Fibroblast of skin of left quadriceps (primary cell): ENCODE measurements at places on chromosomes 1 and 21.

DNA sequence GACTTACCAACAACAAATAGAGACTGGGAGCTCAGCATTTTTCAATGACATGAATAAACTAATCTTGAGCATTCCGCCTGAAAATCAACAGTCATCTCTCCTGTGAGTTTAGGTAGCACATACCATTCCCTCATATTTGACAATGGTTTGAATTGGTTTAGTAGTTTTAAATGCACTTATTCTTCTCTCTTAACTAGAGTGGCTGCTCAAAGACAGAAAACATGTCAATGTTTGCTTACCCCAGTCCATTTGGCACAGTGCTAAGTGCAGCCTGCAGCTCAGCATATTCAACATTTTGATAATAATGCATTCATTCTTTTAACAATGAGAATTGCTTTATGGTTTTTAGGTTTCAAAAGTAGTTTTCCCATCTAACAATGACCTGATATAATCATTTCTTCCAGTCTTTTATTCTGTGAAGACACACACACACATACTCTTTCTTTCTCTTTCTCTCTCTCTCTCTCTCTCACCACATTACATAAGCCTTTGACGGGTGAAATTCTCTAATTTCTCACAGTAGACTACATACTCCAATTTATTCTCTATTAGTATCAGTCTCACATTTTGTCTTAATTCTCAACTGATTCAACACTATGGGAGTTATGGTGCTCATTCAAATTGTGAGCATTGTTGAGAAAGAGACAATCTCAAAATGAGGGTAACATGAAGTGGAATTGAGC, 432.3 kb downstream of the LRRIQ3 start:
- no peak for DNase-seq

GRCh38 chr1:171138980-171139379, 46.1 kb upstream of the FMO2 start:
- peak; percentile 29 for DNase-seq

DNA sequence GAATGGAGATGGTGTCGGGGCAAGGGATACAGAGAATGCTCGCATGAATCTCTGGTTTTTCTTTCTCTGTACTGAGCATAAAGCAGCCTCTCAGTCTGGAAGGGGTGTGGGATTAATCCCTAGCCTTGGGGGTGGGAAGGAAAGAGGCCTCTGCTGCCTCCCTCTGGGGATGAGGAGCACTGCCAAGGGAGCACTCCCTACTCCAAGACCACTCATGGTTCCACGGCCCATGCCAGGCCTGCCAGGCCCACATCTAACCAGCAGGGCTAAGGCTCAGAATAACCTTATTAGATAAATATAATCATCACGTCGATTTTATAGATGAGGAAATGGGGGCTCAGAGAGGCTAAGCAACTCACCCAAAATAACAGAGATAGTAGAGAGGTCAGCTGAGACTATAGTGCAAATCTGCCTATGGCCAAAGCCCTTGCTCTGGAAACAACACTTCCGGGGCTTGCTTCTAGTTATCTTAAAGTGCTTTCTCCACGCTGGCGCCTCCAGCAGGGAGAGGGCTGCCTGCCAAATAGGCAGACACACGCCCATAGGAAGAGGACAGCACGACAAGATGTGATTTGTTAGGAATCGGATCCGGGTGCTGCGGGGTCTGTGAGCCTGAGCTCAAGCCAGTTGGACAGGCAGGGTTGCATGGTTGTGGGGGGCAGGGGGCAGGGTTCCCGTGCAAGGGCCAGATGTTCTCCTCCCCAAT, 522 bp downstream of the TEX35 start:
- DNase-seq: no peak

- no peak for DNase-seq
Measured at GRCh38 chr1:48547561-48548220, 75.7 kb upstream of the SPATA6 start.

- no peak for DNase-seq
Measured at GRCh38 chr1:229107304-229107815, 163.6 kb upstream of the RAB4A start.

DNA sequence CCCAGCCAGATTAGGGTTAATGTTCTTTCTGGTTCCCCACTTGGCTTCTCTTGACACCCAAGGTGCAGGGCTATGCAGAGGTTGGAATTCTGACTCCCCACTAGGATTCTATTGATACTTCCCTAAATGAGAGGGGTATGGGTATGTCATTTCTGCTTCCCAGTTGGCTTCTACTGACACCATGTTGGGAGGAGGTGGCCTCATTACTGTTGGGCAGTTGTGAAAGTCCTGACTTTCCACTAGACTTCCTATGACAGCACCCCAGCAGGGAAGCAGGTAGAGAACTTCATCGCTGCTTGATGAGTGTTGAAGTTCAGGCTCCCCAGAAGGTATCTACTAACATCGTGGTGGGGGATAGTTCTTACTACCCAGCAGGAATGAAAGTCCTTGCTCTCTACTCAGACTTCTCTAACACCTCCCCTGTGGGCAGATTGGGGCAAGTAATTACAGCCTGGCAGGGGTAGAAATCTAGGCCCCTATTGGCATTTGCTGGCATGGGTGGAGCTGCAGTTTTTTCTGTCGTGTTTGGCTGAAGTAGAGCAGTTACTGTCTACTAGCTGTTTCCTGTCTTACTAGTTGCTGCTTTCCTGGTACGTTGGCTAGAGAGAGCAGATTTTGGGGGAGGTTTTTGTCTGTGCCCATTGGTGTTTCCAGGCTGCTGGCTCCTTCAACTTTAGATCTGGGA, 41.5 kb downstream of the ZYG11B start:
- DNase-seq: no peak

DNA sequence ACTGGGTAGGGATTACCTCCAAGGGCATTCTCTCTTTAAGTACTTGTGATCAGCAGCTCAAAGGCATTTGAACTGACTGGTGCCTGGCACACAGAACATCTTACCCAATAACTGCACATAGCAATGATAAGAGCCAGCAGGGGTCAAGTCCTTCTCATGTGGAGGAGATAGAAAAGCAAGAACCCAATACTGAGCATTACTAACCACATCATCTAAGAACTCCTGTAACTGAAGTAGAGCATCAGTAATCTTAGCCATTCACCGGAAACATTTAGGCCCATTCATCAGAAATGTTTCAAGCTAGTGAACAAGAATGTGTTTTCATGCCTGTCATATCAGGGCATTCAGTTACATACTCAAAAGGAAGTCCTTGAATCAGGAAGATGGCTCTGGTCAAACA, 33.6 kb upstream of the THEM4 start:
- DNase-seq: no peak

- DNase-seq: peak; percentile 65
Measured at GRCh38 chr21:38958940-38959691, 153.4 kb downstream of the ETS2 start.

GRCh38 chr1:55682198-55682597, 467.0 kb upstream of the USP24 start:
- DNase-seq: no peak

- DNase-seq: no peak
Measured at GRCh38 chr1:184219414-184219813, 167.4 kb upstream of the C1orf21 start.

DNA sequence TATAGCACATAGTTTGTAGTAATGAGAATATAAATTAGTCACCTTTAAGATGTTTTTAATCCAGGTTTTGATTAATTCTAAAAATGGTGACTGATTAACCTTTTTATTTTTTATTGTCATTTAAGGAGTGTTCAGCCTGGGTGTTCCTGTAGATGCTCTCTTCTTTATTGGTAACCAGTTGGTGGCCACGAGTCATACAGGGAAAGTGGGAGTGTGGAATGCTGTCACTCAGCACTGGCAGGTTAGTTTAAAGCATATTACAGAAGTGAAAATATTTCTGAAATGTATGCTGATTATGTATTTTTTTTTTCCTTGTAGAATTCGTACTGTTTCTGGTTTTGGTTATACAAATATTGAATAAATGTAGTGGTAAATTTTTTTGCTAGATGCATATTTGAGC, 28.1 kb downstream of the KCTD3 start:
- no peak for DNase-seq

DNA sequence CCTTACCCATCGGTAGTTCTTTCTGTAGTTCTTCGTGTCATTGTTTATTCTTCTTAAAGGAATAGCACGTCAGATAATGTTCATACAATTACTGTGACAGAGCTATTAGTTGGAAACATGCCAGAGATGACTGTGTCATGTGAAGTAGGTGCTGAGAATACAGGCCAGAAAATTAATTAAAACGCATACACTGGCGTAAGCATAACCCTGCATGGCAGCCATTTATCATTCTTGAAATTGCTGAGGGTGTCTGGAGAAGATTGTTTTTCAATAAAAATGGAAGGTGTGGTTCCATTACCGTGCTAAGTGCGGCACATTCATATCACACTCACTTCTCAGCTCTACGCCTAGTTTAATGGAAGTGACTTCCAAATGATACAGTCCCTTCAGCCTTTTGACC, 7.8 kb downstream of the ETS2 start:
- no peak for DNase-seq

DNA sequence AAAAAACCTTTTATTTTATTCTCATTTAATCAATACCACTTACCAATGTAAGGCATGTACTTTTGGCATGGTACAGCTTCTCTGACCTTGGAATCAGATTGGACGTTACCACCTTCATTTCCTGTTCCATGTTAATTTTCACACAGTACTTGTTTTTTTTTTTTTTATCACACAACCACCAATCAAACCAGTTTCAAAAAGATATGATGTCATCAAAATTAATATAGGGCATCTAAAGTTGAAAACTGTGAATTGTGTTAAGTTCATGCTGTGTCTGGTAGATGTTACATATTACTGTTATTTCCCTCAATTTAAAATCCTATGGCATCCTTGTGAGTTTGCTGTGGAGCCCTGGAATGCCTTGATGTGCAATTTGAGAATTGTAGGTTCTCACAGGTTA, 85.1 kb downstream of the NPHS2 start:
- no peak for DNase-seq

DNA sequence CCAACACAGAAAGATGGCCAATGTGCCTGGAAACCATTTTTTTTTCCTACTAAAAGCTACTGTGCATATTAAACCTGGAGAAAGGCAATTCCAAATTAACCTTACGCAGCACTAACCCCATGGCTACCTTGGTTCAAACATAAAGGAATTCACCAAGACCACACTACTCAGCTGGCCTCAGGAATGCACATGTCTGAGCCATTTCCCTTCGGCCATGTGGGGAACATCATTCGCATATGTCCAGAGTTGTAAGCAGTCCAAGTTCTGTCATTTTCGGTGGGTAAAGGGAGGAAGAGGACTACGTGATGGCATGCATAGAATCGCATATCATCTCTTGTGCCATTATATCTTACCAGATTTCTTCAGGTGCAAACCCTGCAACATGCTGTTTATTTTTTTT, 175.4 kb downstream of the NTMT2 start:
- no peak for DNase-seq

DNA sequence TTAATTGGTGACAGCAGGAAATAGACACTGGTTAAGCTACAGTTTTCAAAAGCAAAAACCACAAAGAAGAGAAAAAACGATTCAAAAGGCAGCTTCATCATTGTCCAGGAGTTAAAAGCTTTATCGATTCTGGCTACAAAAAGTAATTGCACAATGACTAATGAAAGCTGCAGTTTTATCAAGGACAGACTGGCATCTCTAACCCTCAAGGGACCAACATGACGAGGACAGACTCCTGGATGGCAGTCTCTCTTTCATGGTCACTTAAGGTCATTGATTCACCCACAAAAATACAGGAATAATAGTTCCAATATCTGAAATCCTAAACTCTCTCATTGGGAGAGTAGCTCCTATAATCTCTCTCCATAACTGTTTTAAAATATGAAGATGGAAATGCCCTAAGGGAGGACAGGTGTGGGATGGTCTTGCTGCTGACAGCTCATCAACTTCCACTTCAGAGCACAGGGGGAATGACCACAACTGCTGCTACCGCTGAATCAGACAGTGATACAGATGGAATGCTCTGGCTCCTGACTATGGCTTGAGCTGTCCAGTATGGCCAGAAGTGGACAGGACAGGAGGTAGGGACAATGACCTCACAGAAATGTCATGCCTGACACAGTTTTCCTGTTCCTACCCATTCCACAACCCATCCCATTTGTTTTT, 17.4 kb upstream of the CPLANE2 start:
- DNase-seq: no peak

GRCh38 chr1:4734791-4735190, 80.4 kb downstream of the AJAP1 start:
- DNase-seq: no peak

GRCh38 chr1:180462102-180462501, 40.3 kb downstream of the ACBD6 start:
- no peak for DNase-seq

GRCh38 chr1:21573971-21574465, 64.8 kb downstream of the ALPL start:
- DNase-seq: peak; percentile 53

- DNase-seq: no peak
Measured at GRCh38 chr1:233606813-233607212, 7.1 kb upstream of the KCNK1 start.

GRCh38 chr1:214719207-214719606, 116.2 kb downstream of the CENPF start:
- no peak for DNase-seq

DNA sequence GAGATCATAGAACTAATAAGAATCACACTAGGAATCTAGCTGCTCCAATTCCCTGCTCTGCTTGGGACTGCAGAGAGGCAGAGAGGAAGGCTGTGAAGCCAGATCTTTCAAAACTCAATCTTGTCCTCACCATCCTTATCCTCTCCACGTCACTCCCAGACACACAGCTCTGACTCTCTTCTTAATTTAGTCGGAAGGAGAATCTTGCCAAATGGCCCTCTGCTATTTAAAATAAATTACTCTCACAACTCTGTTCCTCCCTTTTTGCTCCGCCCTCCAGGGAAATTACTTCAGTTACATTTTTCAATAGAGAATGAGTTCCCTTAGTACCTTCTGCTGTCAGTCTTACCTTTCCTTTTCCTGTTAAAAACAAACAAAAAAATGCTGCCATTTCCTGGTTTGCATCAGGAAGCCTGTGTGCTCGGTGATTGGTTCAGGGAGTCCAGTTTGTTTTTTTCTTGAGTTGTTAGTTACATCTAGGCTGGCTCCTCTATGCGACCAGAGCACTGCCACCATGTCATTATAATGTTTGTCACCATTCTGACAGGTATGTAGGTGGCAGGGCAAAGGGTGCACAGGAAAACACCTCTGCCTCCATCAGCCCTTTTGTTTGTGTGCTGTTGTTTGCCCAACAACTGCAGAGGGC, 80.1 kb downstream of the FCRL5 start:
- DNase-seq: no peak

GRCh38 chr1:66809245-66809644, 8.2 kb upstream of the INSL5 start:
- no peak for DNase-seq

GRCh38 chr1:147627435-147628110, 42.8 kb downstream of the ACP6 start:
- DNase-seq: peak; percentile 16

GRCh38 chr1:212760126-212760823, 31.3 kb downstream of the NSL1 start:
- DNase-seq: no peak

- DNase-seq: no peak
Measured at GRCh38 chr1:224373008-224373590, 16.4 kb downstream of the CNIH4 start.

DNA sequence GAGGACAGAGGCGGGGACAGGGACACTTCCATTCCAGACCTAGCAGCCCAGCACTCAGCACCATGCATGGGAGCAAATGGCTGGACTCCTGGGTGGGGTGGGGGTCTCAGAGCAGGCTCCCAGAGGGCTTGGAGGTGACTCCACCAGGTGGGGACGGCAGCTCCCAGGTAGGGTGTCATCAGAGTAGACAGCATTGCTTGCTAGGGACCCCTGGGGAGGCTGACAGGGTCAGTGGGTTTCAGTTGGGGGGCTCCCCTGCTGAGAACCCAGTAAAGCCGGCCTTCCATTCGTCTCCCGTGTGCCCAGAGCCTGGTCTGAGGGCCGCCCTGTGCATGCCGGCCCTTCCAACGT, 4.8 kb upstream of the GJC2 start:
- no peak for DNase-seq
